ENCODE measurements at places on chromosomes 3 and 15.
A peak's percentile ranks its signal among the peaks of the same experiment; 100 is the strongest.

GRCh38 chr3:33006571-33007286 lies 55.3 kb downstream of the CCR4 start:
- H3K4me1 ChIP-seq = peaks cover 56% of the 10 kb centered on the region
- peak overlapping the region; percentile 76 for H3K27ac ChIP-seq
- H3K36me3 ChIP-seq = peaks cover 44% of the 10 kb centered on the region
- no peak for DNase-seq
- H3K27me3 ChIP-seq = no peaks in the 10 kb centered on the region

- peaks cover 2% of the 10 kb centered on the region for H3K27me3 ChIP-seq
- peaks cover 27% of the 10 kb centered on the region for H3K4me1 ChIP-seq
- H3K27ac ChIP-seq = no peak overlapping the region
- peaks cover 23% of the 10 kb centered on the region for H3K36me3 ChIP-seq
Observed at GRCh38 chr3:188183452-188183851, 29.5 kb downstream of the LPP start.

GRCh38 chr3:34260271-34261000 lies 462.0 kb downstream of the PDCD6IP start:
- H3K4me3 ChIP-seq = no peak overlapping the region
- DNase-seq = peak; percentile 20
- no peaks in the 10 kb centered on the region for H3K4me1 ChIP-seq
- no peak overlapping the region for H3K27ac ChIP-seq
- no peaks in the 10 kb centered on the region for H3K36me3 ChIP-seq

- DNase-seq = no peak
- H3K27me3 ChIP-seq = no peaks in the 10 kb centered on the region
- H3K27ac ChIP-seq = no peak overlapping the region
- peaks cover 5% of the 10 kb centered on the region for H3K36me3 ChIP-seq
- no peak overlapping the region for H3K4me3 ChIP-seq
- no peaks in the 10 kb centered on the region for H3K4me1 ChIP-seq
Observed at GRCh38 chr3:38088126-38089078, 48.5 kb downstream of the ACAA1 start.

GRCh38 chr3:171526146-171526545 lies 65.9 kb upstream of the TNIK start:
- no peaks in the 10 kb centered on the region for H3K27me3 ChIP-seq
- H3K4me1 ChIP-seq = peaks cover 5% of the 10 kb centered on the region
- H3K36me3 ChIP-seq = no peaks in the 10 kb centered on the region

DNA sequence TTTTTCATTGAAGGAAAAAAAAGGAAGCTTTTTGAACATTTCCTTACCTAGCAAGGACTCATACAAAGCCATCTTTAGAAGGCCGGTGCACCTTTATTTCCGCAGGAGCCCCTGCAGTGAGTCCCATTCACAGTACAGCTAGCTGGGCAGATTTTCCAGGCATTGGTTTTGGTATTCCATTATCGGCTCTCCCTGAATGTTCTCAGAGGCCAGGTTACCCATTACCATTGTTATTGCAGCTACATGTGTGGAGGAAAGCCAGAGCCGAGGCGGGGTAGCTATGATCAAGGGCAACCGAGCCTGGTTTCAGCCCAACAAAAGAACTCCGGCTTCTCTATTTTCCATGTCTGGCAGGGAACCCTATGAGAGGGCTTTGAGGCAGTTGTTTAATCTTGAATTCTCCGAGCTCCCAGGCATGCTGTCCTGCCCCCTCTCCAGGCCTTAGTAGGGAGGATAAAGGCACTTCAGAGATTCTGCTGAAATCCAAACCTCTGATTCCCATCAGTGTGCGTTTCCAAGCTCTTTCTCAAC lies 100.3 kb downstream of the LRRK1 start:
- no peak overlapping the region for H3K4me3 ChIP-seq
- peaks cover 5% of the 10 kb centered on the region for H3K27me3 ChIP-seq
- H3K36me3 ChIP-seq = no peaks in the 10 kb centered on the region
- H3K4me1 ChIP-seq = no peaks in the 10 kb centered on the region
- H3K27ac ChIP-seq = no peak overlapping the region
